ENCODE measurements at places on chromosomes 11 and 22. TPM values are rescaled to one million over a fixed set of nuclear protein-coding genes. Genes with fewer than 3 reads are reported as not detected.

The C11orf16 gene
- total RNA-seq = not detected

The ANO9 gene
- 0.09 TPM for total RNA-seq

The FOLH1 gene
- 1.3 TPM for total RNA-seq

The HPX gene
- total RNA-seq = 1.3 TPM

The OR2AT4 gene
- not detected for total RNA-seq

The MPPED2 gene
- total RNA-seq = 7.7 TPM

The SYT12 gene
- not detected for total RNA-seq

The CCDC87 gene
- 0.09 TPM for total RNA-seq

The OR5A1 gene
- not detected for total RNA-seq

The PARVA gene
- 29.9 TPM for total RNA-seq

The GGTLC2 gene
- total RNA-seq = not detected

The HSCB gene
- total RNA-seq = 20.0 TPM

The FGF4 gene
- total RNA-seq = 5.4 TPM

The AIFM3 gene
- total RNA-seq = 0.35 TPM

The DENND6B gene
- 2.0 TPM for total RNA-seq

- DNase-seq = no peak
Observed at GRCh38 chr11:1690167-1691025, 6.6 kb upstream of the KRTAP5-6 start.

DNA sequence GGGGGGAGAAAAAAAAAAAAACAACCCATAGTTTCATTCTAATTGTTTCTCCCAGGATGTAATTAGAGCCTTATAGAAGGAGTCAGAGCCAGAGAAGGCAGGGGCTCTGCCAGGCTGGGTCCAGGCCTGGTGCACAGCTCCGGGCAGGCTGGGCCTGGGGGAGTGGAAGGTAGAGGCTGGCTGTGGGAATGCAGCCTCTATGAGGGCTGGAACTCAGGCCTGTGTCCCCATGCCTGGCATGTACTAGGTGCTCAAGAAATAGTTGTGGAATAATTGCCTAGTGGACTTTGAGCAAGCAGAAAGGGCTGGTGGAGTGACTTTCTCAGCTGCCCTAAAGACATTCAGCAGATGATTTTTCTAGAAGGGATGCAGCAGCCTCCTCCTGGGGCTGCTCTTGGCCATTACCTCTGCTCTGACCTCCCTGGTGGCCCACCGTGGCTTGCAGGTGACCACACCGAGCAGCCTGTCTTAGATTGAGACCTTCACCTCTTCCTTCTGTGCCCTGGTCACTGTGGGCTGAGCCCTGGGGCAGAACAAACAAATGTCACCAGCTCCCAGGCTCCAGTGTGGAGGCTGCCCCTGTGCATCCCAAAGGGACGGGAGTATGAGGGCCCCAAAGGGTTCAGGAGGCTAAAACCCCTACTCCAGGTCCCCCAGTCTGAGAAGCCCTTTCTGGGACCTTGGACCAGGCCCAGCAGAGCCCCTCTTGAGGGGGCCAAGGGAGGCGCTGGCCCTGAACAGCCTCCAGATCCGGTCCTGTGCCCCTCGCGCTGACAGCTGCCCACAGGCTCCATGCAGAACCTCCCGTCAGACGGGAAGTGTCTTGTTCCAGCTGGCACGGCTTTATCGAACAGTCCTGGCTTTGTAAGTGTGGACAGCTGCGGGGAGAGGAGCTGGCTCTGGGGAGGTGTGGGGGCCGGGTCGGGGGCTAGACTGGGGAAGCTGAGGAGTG lies 18.8 kb downstream of the MYEOV start:
- peak; percentile 93 for DNase-seq

DNA sequence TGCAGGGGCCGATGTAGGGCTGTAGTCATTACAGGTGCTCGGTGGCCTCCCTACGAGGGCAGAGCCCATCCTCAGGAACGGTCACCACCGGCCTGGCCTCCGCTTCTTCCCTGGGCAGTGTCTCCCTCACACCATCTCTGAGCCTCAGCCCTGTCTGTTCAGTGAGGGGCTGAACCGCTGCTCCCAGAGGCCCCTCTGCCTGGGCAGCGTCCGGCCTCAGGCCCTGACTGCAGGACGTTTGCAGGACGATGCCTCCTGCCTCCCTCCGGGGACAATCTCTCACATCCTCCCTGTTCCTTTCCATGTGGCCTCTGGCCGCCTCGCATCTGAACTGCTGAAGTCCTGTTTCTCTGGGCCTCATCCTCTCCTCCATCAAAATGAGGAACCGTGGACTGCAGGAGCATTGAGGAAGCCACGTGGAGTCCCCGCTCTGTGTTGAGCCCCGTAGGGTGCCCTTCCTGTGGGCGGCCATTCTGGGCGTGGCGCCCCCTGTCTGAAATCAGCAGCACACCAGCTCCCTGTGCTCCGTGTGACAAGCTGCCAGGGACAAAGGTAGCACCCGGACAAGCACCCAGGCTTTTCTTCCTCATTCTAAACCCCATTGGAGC lies 933.5 kb downstream of the BRD1 start:
- DNase-seq = no peak

GRCh38 chr22:17872471-17872870 lies 98.2 kb upstream of the BID start:
- no peak for DNase-seq

DNA sequence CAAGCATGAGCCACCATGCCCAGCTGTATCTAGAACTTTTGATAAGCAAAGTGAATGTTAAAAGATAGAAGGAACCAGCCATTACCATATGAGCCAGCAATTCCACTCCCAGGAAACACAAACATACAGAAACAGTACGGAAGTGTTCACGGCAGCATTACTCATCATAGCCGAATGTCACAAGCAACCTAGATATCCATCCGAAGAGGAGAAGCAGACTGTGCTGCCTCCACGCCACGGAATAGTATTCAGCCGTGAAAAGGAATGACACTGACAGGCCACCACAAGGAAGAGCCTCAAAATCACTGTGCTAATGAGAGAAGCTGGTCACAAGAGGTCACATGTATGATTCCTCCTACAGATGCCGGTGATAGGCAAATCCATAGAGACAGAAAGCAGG lies 17.6 kb upstream of the MGAT3 start:
- no peak for DNase-seq

GRCh38 chr11:118406599-118407166 lies 5.3 kb downstream of the ATP5MG start:
- DNase-seq = no peak

DNA sequence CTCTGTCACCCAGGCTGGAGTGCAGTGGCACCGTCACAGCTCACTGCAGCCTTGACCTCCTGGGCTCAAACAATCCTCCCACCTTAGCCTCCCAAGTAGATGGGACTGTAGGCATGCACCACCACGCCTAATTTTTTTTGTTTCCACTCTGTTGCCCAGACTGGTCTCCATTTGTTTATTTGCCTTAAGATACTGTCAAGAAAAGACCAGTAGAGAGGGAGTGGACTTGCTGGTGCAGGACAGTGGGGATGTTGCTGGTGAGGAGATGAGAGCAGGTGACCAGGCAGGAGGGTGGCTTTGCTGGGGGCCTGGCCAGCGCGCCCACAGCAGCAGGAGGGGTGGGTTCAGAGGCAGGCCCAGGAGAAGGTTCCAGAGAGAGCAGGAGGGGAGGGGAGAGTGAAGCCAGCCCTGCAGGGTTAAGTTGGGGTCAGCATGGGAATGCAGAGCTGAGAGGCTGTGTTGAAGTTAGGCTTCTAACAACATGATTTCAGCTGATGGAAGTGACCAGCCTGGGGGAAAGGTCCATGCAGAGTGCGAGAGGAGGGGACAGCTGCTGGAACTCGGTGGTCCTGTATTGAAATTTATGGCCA lies 35.8 kb downstream of the NADSYN1 start:
- DNase-seq = no peak

- peak; percentile 97 for DNase-seq
Observed at GRCh38 chr11:126585774-126586491, 230.4 kb downstream of the ST3GAL4 start.

DNA sequence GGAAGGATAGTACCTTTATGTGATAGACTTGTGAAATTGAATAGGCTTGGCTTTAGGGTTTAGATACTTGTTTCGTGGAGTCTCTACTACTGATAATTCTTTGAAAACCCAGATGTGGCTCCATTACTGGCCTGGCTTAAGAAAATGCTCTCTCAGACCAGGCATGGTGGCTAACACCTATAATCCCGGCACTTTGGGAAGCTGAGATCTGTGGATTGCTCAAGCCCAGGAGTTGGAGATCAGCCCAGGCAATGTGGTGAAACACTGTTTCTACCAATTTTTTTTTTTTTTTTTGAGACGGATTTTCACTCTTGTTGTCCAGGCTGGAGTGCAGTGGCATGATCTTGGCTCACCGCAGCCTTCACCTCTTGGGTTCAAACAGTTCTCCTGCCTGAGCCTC lies 40.9 kb downstream of the ATG13 start:
- no peak for DNase-seq

- peak; percentile 54 for DNase-seq
Observed at GRCh38 chr22:32628628-32629572, 154.3 kb downstream of the FBXO7 start.

DNA sequence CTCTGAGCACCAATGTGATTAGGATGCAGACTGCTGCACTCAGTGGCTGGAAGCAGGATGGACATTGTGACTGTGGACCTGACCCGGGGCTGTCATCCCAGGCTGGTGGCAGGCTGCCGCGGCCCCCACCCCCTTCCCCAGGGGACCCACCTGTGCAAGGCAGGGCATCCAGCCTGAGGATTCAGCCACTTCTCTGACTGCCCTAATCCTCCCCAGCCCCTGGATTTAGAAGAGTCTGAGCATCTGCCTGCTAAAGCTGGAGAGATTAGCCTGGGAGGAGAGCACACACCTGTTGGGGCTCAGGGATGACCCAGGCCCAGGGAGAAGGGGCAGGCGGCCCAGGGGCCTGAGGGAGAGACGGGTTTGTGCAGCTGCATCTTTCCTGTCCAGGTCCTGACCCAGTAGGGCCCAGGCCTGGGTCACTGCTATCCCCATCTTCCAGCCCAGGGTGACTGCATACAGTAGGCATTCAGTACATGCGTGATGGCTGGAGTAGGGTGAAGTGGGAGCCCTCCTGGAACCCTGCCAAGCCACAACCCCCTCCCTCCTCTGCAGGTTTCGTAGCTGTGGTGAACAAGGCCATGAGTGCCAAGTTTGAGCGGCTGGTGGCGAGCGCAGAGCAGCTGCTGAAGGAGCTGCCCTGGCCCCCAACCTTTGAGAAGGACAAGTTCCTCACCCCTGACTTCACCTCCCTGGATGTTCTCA lies 12.1 kb downstream of the DPP3 start:
- no peak for DNase-seq

DNA sequence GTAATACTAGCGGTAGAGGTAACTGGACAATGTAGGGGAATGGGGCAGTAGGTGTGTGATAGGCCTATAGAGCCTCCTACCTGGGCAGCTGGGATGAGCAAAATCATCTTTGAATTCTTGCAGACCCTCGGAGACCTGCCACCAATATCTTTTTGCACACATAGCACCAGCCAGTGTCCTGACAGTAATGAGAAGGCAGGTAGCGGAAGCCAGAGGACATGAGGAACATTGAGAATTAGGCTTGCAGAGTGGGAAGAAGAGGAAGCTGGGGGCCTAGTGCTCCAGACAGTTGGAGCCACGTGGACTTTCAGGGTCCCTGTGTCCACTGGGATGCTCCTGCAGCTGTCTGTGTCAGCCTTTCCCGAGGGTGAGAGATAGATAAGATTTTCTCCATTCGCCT lies 17.2 kb upstream of the SYT13 start:
- DNase-seq = no peak

DNA sequence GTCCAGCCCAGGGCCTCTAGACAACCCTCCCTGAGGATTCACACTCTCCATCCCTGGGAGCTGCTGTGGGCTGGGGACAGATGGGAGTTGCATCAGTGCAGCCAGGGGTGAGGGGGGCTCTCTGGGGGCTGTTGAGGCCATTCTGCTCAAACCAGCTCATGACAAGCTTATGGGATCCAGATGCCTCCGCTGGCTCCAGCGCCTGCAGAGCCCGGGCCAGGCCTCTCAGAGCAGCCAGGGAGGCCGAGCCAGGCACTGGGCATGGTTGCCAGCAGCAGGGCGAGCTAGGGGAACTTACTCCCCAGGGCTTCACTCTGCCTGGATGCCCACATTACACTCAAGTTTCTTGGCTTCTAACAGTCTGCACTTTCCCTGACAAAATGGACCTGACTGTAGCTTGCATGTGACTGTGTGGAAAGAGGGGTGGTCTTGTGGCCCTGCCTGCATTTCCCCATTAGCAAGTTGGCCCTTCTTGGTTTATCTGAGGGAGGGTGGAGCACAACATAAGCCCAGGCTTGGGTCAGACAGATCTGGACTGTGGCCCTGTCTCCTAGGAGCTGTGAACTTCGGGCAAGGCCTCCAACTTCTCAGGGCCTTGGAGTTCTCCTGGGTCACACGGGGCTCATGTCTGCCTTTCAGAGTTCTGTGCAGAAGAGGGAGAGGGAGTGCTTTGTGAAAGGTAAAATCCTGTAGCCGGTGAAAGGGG lies 34.5 kb upstream of the CYB5R3 start:
- peak; percentile 73 for DNase-seq

DNA sequence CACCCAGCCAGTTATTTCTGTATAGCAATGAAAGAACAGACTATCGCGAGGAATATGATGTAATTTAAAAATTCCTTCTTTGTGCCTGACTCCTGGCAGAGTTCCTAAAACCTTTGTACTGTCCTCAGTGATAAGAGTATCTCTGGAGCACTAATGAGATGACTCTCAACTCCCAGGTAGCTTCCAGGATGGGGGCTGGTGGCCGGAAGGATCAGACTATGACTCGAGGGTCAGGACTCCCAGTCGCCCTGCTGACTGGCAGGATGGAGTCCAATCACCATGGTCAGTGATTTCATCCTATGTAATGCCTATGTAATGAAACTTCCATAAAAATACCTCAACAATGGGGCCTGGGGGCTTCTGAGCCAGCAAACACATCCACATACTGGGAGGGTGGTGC lies 135.1 kb downstream of the SHANK2 start:
- no peak for DNase-seq

DNA sequence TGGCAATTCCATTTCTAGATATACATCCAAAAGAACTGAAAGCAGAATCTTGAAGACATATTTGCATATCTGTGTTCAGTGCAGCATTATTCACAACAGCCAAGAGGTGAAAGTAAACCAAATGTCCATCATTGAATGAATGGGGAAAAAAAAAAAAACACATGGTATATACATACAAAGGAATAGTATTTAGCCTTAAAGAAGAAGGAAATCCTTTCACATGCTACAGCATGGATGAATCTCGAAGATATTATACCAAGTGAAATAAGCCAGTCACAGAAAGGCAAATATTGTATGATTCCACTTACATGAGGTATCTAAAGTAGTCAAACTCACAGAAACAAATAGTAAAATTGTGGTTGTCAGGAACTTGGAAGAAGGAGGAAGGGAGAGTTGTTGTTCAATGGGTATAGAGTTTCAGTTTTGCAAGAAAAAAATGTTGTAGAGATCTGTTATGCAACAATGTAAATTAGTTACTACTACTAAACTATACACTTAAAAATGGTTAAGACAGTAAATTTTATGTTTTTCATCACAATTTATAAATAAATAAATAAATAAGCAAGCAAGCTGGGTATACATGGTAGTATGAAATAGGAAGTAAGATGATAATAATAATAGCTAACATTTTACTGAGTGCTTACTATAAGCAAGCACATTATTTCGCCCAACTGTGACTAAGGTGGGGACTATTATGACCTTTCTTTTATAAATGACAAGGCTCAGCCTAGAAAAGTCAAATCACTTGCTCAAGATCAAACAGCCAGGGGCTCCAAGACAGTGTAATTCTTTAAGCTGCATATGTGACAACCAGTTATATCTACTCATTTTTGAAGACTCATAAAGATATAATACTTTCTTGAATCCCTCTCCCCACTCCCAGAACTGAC lies 50.0 kb downstream of the FAM168A start:
- DNase-seq = no peak

- no peak for DNase-seq
Observed at GRCh38 chr11:4185561-4185960, 91.0 kb downstream of the RRM1 start.
